Cerebellar nuclear complex (tissue), 1 donor: ENCODE measurements at places on chromosomes 5 and 9.

GRCh38 chr9:117596678-117597077, 107.5 kb upstream of the TLR4 start:
- DNase-seq = no peak

DNA sequence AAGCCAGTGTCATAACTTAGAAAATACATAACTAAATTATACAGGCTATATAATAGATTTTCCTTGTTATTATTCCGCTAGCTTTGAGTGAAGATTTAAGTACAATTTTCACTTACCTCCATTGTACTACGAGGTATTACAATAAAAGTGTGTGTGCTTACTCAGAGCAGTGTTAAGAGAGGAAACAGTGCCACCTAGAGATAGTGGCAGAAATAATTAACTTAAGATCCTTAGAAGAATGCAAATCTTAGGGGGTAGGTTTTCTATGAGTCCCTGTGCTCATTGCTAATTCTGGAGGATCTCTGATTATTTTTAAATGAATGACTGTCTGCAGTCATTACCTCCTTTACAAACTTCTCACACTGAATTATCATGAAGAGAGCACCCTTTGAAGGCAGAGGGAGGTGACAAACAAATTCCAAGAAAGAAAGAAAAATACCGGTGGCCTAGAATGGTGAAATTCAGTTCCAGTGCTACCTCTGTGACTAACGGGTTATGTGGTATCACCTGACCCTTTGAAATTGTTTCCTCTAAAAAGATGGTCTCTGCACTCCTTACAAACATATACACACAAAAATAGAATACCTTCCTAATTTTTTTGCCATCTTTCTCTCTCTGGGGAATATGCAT, 379.8 kb downstream of the TRIM36 start:
- no peak for DNase-seq

GRCh38 chr9:127611603-127611898, 526 bp upstream of the STXBP1 start:
- DNase-seq = no peak

GRCh38 chr5:161691911-161692310, 6.4 kb downstream of the GABRA6 start:
- DNase-seq = no peak

GRCh38 chr5:118233606-118234005, 754.7 kb downstream of the DTWD2 start:
- DNase-seq = no peak

DNA sequence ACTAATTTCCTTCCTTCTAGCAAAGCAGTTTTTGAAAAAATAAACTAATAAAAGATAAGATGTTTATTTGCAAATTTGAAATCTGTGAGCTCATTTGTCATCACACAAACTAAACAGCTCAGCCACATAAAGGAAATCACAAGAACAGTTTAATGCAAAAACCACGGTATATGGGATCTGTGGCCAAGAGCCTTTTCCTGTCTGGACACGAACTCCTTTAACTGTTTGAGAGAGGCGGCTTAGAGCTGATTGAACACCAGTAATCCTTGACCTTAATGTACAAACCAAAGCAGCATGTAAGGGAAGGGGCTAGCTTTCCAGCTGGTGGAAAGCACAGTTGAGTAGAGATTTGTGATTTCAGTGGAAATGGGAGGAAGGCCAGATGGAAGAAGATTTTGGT, 66.3 kb upstream of the SPINK5 start:
- DNase-seq = no peak

GRCh38 chr5:17373406-17373805, 124.6 kb upstream of the TAF11L2 start:
- no peak for DNase-seq

GRCh38 chr9:1938135-1938534, 77.0 kb upstream of the SMARCA2 start:
- DNase-seq = no peak

DNA sequence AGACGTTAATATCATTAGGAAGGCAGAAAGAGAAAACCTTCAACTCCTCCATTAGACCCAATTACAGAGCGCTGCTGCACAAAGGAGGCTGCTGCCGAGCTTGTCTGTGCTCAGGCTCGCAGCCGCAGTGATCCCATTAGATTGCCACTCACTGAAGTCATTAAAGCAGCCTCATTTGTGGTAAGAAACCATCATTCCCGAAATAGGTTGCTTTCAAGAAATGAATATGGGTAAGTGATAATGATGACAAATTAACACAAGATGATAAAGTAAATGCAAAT, 137.2 kb downstream of the CAVIN4 start:
- no peak for DNase-seq

GRCh38 chr5:58074222-58074621, 385.7 kb downstream of the PLK2 start:
- DNase-seq = no peak

DNA sequence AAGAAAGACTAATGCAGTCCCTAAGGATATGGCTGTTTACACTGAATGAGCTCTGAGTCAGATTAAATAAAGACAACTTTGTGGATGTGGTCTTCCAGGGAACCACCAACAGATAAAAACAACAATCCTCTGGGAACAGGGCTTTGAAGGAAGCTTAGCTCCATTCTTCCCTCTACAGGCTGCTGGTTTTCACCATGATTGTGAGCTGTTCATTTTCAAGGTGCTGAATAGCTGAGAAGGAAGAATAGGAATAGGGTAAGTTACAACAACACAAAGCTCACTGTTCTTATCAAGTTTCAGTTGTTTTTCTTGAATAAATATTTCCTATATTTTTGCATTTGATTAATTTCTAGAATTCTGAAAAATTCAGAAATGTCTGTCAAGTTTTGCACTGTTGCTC, 25.9 kb upstream of the PTAR1 start:
- no peak for DNase-seq

GRCh38 chr5:158920736-158921135, 179.0 kb downstream of the EBF1 start:
- DNase-seq = no peak

DNA sequence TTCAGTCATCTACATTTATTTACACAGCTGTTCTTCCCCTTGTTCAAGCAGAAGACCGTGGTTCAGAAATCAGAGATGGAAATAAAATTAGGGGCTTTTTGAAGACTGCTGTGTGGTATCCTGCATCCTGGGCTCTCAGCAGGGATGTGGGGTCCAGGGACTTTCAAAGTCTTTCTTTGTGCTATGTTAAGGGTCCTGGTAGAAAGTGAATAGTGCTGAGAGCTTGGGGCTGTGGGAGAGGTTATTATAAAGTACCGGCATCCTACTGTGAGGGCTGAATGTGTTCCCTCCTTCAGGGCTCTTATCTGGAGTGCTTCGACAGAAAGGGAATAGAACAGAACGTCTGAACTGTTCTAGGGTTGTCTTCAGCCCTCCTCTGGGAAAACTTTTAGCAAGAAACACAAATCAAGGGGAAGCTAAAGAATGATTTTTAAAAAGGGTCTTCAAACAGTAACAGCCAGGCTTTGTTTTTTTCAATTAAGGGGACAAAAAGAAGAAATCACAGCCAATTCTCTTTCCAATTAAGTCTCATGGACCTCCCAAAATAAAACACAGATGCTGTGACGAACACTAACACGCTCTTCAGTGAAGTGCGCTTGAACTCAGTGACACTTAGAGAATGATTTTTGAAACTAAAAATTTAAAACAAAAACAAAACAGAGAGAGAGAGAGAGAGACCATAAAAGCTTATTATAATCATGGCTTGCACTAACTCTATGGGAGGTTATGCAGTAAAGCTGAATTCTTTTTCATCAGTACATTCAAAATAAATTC, 15.7 kb upstream of the SLC1A3 start:
- DNase-seq = no peak

DNA sequence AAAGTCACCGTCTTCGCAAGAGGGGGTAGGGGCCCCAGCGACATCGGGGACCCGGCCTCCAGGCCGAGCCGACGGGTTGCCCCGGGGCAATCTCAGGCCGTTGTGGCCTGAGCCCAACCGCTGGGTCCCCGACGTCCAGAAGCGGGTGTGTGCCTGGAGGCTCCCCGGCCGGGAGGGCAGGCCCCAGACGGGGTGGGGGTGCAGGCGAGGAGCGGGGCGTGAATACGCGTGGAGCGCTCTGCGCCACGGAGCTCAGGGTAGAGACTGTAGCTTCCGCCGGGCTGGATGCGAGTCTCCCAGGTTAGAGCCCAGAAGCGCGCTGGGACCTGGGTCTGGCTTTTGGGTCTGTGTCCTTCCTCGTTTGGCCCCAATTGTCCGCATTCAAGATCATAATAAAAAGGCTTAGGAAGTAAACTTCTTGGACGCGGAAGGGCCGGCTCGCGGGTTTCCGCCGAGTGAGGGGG, 3.5 kb downstream of the BARX1 start:
- DNase-seq = no peak

GRCh38 chr9:77161966-77162365, 15.4 kb upstream of the VPS13A start:
- no peak for DNase-seq

- DNase-seq = no peak
Measured at GRCh38 chr9:101468116-101468515, 32.5 kb upstream of the ALDOB start.

GRCh38 chr9:32427111-32427873, 42.8 kb downstream of the ACO1 start:
- DNase-seq = no peak

GRCh38 chr9:111074395-111074794, 36.1 kb upstream of the LPAR1 start:
- DNase-seq = no peak

- no peak for DNase-seq
Measured at GRCh38 chr5:174514325-174514724, 210.1 kb upstream of the MSX2 start.

GRCh38 chr5:161783297-161783696, 64.6 kb upstream of the GABRA1 start:
- DNase-seq = no peak

DNA sequence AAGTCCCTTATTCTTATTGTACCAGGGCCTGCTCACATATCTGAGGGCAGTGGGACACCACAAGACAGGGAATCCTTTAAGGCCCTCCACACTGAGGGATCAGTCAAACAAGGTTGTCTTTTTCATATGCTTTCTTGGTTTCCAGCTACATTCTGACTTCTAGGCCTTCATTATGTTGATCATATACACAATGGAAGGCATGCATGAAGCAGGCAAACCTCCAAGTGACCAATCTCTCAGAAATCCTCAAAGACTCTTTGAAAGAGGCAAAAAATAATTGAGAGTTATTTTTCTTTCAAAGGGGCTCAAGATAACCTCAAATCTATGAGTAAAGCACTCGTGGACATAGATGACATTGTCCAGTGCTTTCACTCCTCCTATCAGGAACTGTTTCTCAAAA, 1195.9 kb upstream of the ACO1 start:
- no peak for DNase-seq

- no peak for DNase-seq
Measured at GRCh38 chr9:120756531-120756930, 36.7 kb downstream of the FBXW2 start.
